ENCODE measurements at places on chromosomes 5 and 9.

DNA sequence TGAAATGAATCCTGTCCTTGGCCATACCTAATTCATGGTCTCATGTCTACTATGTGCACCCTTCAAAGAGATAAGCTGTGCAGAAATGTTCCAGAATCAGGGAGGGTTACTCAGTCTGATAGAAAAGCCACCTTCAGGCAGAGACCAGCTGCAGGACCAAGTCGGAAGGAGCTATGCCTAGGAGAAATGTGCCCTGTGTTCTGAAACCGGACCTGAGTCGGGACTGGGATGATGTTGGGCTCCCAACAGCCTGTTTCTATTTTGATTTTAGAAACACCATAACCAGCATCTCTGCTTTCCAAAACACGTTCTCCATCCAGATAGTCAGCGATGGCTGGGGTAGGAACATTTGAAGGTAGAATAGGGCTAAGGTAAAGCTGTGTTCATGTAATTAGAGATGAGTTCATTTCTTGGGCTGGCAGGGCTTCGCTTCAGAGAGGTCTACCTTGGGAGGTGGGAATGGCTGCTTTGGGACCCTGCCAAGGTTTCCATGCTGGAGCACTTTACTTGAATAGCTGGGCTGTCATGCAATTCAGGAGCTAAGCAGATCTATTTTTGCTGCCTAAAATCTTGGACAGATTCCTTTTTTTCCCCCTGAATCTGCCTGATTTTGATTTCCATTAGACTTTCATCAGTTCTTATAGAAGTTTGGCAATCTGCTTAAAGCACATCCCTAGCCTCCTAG lies 2.8 kb downstream of the ADCY2 start:
- no peak for DNase-seq

DNA sequence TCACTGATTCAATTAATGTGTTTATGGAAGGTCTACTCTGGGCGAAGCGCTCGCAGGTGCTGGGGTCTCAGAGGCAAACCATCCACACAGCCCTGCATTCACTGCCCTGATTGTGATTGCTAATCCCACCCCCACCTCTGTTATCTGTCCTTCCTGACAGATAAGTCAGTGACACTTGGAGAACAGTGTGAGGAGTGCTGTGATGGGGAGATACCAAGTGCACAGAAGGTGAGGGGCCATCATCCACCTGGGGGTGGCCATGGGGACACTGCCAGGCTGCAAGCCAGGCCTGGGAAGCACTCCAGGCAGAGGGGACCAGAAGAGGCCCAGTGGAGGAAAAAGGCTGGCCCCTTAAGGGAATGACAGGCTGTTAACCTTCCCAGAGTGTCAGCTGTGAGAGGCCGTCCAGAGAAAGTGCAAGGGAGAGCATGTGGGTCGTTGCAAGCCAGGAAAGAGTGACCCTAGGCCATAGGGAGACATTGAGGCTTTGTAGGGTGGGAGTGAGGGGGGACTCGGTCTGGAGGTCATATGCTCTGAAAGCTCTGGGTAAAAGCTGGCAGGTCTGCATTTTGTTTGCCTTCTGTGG lies 18.0 kb downstream of the IL9 start:
- DNase-seq, result no peak

- no peak for DNase-seq
Measured at GRCh38 chr5:170945275-170945674, 83.5 kb downstream of the RANBP17 start.

DNA sequence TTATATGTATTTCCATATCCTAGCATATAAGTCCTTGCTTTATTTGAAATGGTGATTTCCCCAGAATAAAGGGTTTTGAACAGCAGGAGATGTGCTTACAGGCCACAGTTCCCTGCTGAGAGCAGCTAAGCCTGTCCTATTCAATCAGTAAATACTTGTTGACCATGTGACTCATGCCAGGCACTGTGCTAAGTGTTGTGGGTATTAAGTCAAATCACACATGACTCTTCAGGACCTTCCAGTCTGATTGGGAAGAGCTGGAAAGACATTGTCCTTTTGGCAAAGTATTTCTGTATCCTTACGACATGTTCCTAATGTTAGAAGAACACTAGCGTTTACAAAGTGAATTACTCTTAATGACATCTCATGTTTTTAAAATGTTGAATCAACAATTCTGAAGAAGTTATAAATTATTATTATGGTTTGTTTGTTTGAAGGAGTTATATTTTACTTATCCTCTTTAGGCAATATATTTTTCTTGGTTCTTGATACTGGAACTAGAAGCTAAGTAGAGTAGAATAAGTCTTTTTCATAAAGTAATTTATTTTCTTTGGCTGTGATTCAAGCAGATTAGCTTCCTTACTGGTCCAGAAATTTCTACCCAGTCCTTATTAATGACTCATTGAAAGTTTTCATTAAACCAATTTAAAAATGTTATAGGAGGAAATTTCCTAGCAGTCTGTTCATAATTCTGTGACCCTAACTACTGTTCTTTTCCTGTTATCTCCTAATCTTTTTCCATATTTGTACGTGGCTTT lies 82.1 kb downstream of the GAPVD1 start:
- DNase-seq, result no peak

DNA sequence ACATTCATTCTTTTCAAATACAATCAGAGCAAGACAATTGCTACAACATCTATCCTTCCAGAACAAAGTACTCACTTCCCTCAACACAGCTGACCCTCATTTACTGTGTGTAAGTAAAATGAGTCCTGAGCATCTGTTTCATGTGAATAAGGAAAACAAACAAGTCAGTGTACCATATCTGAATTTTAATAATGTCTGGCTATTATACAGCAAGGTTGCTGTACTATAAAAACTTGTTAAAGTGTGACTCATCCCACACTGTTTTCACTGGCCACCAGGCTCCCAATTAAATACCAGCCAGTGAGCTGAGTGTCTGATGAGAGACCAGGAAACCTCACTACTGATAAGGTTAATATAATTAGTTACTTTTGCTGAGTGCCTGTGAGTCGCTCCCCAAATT lies 339.8 kb downstream of the AGTPBP1 start:
- no peak for DNase-seq

DNA sequence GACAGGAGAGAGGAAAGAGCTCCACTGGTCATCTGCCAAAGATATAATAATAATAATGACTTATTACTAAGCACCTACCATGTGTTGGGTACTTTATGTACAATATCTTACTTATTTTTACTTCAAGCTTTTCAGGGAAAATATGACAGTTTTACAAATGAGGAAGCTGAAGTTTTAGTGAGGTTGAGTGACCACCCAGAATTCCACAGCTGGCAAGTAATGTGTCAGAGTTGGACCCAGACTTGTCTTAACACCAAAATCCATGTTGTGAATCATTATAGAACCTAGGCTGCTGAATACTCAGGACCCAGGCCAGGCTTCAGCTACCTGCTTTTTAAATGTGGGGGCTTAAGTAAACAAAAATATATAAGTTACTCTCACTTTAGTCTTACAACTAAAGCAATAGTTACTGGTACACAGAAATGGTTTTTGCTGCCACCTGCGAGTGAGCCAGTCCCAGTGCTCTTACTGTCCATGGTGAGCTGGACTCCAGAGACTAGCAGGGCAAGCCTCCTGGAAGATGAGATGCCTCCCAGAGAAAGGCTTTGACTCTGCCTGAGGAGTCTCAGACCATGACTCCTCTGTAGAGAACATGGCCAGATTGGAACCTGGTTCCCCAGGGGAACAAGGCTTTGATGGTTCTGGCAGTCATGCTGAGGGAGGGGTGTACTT lies 29.9 kb downstream of the RUSC2 start:
- DNase-seq, result no peak

- DNase-seq, result no peak
Measured at GRCh38 chr9:131960311-131960710, 119.4 kb downstream of the MED27 start.

DNA sequence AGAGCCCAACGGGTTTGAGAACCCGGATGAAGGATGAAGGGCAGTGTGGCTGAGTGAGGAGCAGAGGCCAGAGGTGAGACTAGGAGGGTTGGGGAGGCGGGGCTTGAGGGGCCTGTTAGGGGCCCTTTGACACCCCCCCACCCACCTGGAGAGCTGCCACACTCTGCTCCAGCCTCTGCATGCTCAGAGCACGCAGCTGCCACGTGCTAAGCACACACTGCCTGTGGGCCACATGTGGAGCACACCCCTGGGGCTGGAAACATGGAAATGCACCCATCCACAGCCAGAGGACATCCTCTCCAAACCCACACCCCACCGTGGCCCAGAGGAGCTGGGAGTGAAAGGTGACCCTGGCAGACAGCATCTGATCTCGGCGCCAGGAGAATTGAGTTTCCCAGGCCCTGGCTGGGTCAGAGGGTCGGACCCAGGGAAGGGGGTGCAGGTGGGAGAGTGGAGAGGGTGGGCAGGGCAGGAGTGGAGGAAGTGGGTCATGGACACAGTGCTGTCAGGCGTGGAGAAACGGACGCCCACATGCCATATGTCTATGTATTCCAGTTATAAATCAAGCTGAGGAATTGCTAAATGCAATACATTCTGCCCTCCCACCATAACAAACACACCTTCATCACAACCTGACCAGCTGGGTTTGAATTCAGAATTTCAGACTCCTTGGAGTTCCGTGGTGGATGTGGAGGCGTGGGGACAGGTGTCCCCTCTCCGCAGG lies 5.9 kb downstream of the DNM1 start:
- no peak for DNase-seq

GRCh38 chr5:155082401-155082800 lies 68.8 kb downstream of the KIF4B start:
- no peak for DNase-seq

GRCh38 chr5:114362977-114363761 lies 1.3 kb downstream of the KCNN2 start:
- DNase-seq, result peak; percentile 25

GRCh38 chr5:130624805-130625204 lies 540.3 kb downstream of the HINT1 start:
- DNase-seq, result no peak

DNA sequence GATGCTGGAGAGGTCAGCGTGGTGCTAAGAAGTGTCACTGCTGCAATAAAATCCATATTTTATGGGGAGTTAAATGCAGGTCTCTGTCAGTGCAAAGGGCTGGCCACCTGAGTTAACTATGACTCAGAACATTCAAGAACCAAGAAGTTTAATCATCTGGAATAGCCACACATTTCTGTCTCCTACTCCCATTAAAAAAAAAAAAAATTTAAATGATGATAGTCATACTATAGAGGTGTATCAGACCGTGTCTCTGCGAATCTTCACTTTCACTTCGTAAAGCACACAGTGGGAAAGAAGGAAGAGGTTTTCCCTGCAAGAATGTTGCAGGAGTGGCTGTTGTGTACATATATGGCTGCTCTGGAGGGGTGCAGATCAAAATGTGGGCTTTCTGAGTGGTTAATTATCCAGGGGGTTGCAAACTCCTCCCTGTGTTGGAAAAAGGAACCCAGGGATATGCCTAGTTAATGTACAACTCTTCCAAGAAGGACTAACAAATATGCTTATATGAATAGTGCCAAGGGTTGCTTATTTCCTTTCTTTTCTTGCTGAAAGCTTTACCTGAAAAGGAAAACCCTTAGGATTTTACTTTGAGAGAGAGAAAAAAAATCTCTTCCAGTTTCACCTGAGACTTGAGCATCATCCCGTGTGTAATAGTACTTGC lies 1.5 kb downstream of the CDH6 start:
- no peak for DNase-seq

- no peak for DNase-seq
Measured at GRCh38 chr9:24502206-24502937, 43.3 kb downstream of the IZUMO3 start.

- no peak for DNase-seq
Measured at GRCh38 chr5:67921004-67921601, 294.5 kb upstream of the PIK3R1 start.

DNA sequence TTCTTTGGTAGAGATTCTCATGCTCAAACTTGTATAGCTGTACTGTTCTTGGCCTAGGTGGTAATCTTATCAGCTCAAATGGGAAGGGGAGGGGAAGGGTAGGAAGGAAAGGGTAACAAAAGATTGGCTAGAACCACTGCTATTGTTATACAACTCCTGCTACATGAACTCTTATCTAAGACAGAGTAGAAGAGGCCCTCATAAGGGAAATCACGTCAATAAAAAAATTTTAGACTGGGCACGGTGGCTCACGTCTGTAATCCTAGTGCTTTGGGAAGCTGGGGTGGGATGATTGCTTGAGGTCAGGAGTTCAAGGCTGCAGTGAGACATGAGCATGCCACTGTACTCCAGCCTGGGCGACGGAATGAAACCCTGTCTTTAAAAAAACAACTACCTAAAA lies 15.9 kb downstream of the STOM start:
- DNase-seq, result no peak

- DNase-seq, result no peak
Measured at GRCh38 chr9:95204710-95205109, 112.8 kb downstream of the FANCC start.

- no peak for DNase-seq
Measured at GRCh38 chr5:13250464-13251291, 693.8 kb downstream of the DNAH5 start.

- DNase-seq, result no peak
Measured at GRCh38 chr5:55062039-55062779, 38.2 kb downstream of the GZMK start.

DNA sequence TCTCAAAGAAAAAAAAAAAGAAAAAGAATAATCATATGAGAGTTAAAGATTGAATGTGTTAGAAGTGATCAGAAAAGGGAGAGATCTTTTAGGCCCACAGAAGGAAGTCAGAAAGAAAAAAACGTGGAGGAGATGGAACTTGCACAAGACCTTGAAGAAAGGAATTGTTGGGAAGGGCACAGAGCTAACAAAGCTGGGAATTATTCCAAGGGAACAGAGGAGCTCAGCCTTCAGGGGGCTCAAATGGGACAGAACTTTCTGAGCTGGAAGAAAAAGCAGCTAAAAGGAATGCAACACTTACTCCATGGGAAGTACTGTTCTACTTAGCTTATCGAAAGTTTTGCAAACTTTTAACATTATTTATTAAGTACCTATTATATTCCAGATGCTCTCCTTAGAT lies 153.4 kb upstream of the ADRA1B start:
- DNase-seq, result no peak

GRCh38 chr9:130972957-130973685 lies 34.1 kb upstream of the FIBCD1 start:
- no peak for DNase-seq

DNA sequence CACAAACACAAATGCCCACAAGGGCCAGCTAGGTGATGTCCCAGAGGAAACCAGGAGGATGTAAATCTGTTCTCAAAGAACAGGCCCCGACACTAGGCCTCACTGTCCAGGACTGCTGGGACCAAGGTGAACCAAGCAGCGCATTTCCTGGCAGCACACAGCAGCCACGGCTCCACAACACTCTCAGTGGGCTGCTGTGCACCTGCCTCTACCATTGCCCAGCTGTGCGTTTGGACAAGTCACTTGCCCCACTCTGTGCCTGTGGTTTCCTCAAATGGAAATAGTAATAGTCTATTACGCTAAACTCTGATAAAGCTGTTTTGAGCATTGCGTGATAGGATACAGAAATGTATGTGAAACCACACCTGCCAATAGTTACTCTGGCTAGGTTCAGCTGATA lies 544.5 kb downstream of the BNC2 start:
- DNase-seq, result no peak
